ENCODE measurements at places on chromosomes 5 and 9. TPM values are rescaled to one million over a fixed set of nuclear protein-coding genes. Genes with fewer than 3 reads are reported as not detected.

Gene GAS1
- polyA plus RNA-seq: 38.9 TPM

Gene LECT2
- polyA plus RNA-seq: 0.60 TPM

Gene CYSRT1
- 2.2 TPM for polyA plus RNA-seq

Gene TUSC1
- 8.8 TPM for polyA plus RNA-seq

Gene ABLIM3
- polyA plus RNA-seq: 5.9 TPM

Gene NR6A1
- 1.2 TPM for polyA plus RNA-seq

Gene TYRP1
- polyA plus RNA-seq: not detected

Gene MARCHF6
- polyA plus RNA-seq: 52.4 TPM

Gene ZCCHC10
- 26.3 TPM for polyA plus RNA-seq

Gene SHB
- polyA plus RNA-seq: 26.0 TPM

Gene CER1
- polyA plus RNA-seq: not detected

- DNase-seq: no peak
- no peaks in the 10 kb centered on the region for H3K4me1 ChIP-seq
- H3K4me3 ChIP-seq: no peak overlapping the region
- no peak overlapping the region for H3K27ac ChIP-seq
- H3K27me3 ChIP-seq: no peaks in the 10 kb centered on the region
Observed at GRCh38 chr5:104951829-104952228, 1389.2 kb upstream of the NUDT12 start.

DNA sequence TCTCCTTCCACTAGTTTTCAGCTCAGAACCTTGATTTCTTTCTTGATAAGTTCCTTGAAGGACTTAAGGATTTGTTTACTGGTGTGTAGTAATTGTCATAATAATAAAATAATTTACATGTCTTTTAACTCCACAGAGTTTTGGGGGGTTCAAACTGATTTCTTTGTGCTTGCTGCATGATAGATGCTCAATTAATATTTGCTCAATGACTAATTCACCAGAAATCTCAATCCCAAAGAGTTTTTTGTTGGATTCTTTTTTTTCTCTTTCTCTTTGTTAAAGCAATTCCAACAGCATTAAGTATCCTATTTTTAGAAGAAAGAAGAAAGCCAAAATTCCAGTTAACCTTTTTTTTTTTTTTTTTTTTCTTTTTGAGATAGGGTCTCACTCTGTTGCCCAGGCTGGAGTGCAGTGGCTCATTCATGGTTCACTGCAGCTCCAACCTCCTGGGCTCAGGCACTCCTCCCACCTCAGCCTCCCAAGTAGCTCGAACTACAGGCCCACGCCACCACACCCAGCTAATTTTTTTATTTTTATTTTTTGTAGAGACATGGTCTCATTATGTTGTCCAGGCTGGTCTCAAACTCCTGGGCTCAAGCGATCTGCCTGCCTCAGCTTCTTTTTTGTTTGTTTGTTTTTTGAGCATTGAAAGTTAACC, 10.8 kb downstream of the FAF2 start:
- H3K4me3 ChIP-seq: no peak overlapping the region
- H3K4me1 ChIP-seq: no peaks in the 10 kb centered on the region
- H3K27me3 ChIP-seq: no peaks in the 10 kb centered on the region
- peak overlapping the region; percentile 28 for H3K27ac ChIP-seq
- H3K36me3 ChIP-seq: peaks cover 8% of the 10 kb centered on the region
- no peak for DNase-seq

DNA sequence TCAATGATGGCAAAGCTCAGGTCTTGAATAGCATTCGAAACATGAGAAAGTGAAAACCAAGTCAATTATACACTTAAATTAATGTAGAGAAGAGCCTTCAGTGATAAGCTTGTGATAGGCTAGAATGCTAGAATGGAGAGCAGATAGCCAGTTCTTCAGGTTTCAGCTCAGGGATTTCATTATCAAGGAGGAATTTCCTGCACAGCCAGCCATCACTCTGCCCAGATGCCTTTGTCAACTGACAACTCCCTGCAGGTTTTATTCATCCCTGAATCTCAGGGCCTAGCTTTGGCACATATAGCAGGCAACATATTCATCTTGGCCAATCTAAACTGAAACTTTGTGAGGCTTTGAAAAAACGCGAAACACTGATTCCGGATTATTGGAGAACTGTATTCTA, 199.3 kb upstream of the CDH6 start:
- H3K4me3 ChIP-seq: no peak overlapping the region
- no peaks in the 10 kb centered on the region for H3K4me1 ChIP-seq
- H3K27me3 ChIP-seq: no peaks in the 10 kb centered on the region
- no peak for DNase-seq
- H3K36me3 ChIP-seq: no peaks in the 10 kb centered on the region

- no peaks in the 10 kb centered on the region for H3K27me3 ChIP-seq
- H3K4me1 ChIP-seq: no peaks in the 10 kb centered on the region
- H3K4me3 ChIP-seq: no peak overlapping the region
Observed at GRCh38 chr9:100408546-100409175, 18.3 kb upstream of the MSANTD3 start.

DNA sequence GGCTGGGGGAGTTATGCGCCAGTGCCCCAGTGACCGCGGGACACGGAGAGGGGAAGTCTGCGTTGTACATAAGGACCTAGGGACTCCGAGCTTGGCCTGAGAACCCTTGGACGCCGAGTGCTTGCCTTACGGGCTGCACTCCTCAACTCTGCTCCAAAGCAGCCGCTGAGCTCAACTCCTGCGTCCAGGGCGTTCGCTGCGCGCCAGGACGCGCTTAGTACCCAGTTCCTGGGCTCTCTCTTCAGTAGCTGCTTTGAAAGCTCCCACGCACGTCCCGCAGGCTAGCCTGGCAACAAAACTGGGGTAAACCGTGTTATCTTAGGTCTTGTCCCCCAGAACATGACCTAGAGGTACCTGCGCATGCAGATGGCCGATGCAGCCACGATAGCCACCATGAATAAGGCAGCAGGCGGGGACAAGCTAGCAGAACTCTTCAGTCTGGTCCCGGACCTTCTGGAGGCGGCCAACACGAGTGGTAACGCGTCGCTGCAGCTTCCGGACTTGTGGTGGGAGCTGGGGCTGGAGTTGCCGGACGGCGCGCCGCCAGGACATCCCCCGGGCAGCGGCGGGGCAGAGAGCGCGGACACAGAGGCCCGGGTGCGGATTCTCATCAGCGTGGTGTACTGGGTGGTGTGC, at the start of gene RXFP3:
Gene RXFP3, plus strand, starts transcription at position 6 of the 636 bp plus-strand sequence. Its CDS starts 355 bp downstream, at position 361.
- no peak within 1 kb of the TSS for H3K27ac ChIP-seq
- H3K4me3 ChIP-seq: peak within 1 kb of the TSS; percentile 60
- no peaks in the 10 kb centered on the region for H3K36me3 ChIP-seq
- DNase-seq: peak; percentile 50
- H3K4me1 ChIP-seq: peaks cover 6% of the 10 kb centered on the region

- no peak overlapping the region for H3K4me3 ChIP-seq
- H3K36me3 ChIP-seq: no peaks in the 10 kb centered on the region
- H3K27me3 ChIP-seq: no peaks in the 10 kb centered on the region
- no peak overlapping the region for H3K27ac ChIP-seq
- no peak for DNase-seq
- no peaks in the 10 kb centered on the region for H3K4me1 ChIP-seq
Observed at GRCh38 chr5:164301708-164302107, 796.3 kb downstream of the MAT2B start.

GRCh38 chr5:36606428-36607113, at the start of gene SLC1A3:
Gene SLC1A3 (plus strand): TSS chr5:36606606. CDS start chr5:36608424, 1,818 bp downstream.
- H3K27me3 ChIP-seq: peaks cover 47% of the 10 kb centered on the region
- H3K27ac ChIP-seq: no peak within 1 kb of the TSS
- no peak for DNase-seq
- no peaks in the 10 kb centered on the region for H3K36me3 ChIP-seq
- peak within 1 kb of the TSS; percentile 35 for H3K4me3 ChIP-seq

DNA sequence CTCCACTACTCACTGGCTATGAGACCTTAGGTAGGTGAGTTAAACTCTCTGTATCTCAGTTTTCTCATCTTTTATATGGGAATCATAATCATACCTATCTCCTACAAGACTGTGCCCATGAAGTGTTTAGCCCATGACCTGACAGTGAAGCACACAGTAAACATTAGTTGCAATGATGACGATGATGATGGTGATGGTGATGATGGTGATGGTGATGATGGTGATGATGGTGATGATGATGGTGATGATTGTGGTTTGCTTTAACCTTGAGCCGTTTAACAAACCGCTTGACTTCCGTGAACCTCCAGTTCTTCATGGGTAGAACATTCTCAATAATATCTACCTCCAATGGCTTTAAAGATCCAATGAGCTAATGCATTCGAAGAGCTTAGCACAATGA, 220.2 kb upstream of the MVB12B start:
- no peak overlapping the region for H3K4me3 ChIP-seq
- no peak for DNase-seq
- H3K4me1 ChIP-seq: no peaks in the 10 kb centered on the region

DNA sequence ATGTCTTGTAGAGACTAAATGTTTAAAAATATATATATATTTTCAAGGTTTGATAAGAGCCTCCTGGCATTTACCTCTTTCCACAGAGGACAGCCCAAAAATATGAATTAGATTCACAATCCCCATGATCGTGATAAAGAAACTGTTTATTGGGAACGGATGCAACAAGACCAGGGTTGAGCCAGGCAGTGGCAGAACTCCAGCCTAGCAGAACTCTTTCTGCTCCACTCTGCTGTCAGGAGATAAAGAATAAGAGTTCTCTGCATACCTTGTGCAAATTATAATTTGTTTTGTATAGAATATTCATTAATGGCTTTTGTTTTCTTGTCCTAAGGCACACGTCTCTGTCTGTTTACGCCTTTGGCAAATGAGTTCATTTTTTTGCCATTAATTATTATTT, 472.2 kb downstream of the TUSC1 start:
- H3K4me1 ChIP-seq: no peaks in the 10 kb centered on the region
- no peak overlapping the region for H3K4me3 ChIP-seq
- H3K27ac ChIP-seq: no peak overlapping the region
- no peak for DNase-seq
- no peaks in the 10 kb centered on the region for H3K36me3 ChIP-seq
- no peaks in the 10 kb centered on the region for H3K27me3 ChIP-seq

GRCh38 chr5:102855681-102856388, 100.7 kb downstream of the PAM start:
- peaks cover 4% of the 10 kb centered on the region for H3K4me1 ChIP-seq
- peak overlapping the region; percentile 94 for H3K27ac ChIP-seq
- peak overlapping the region; percentile 26 for H3K4me3 ChIP-seq
- no peak for DNase-seq
- H3K27me3 ChIP-seq: no peaks in the 10 kb centered on the region

Measured in SK-N-SH (cell line).